ENCODE measurements at places on chromosomes 12 and 14. TPM values are rescaled to one million over a fixed set of nuclear protein-coding genes. Genes with fewer than 3 reads are reported as not detected.

Gene CSRP2
- polyA plus RNA-seq: 23.2 TPM

- DNase-seq: peak; percentile 65
Measured at GRCh38 chr12:120710031-120710804, at the start of gene UNC119B. Gene UNC119B, plus strand, starts transcription at chr12:120710458. Its CDS starts 17 bp downstream, at chr12:120710475.

DNA sequence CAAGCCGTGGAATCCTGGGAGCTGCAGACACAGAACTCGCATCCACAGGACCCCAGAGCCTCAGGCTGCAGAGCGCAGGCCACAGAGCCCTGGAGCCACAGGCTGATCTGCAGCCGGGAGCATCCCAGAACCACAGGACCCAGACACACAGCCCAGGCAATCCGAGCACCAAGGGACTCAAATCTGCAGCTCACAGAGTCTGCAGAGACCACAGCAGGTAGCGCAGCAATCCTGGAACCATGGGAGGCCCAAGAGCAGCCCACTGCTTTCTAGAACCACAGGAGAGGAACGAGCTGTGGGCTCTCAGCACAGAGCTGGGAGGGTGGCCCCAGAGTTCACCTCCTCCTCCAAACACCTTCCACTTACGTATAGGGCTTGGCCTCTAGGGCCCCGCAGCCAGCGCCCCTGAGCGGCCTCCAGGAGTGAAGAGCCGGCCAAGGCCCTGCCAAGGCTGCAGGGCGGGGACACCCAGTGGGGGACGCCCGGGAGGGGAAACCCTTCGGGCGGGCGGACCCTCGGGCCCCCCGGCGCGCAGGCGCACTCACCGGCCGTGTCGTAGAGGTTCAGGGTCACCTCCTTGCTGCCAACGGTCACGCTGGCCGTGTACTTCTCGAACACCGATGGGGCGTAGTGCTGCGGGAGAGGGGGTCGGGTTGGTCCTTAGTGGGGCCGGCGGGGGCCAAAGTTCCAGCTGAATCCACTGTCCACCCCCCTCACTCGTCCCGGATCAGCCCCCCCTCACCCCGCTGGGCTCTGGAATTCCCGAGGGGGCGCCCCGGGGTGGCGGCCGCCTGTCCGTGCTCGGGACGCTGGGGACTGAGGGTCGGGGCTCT is 665 bp downstream of the RHOF start:
- peak; percentile 89 for DNase-seq

GRCh38 chr14:79064214-79064613 is 894.0 kb downstream of the NRXN3 start:
- no peak for DNase-seq

DNA sequence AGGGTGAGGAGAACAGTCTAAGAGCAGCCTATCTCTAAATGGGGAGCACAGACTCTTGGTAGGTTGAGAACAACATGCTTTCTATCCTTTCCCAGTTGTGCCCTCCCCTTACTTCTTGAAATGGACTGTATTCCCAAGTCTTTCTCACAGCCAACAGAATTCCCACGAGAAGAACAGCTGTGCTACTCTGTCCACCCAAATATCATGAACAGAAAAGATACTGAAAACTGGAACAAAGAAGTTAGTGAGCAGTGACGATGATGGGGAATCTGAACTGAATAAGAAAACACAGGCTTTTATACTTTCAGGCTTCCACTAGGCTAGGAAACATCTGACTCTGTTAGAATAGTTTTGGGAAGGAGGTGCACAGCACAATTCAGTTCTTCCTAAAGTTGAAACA is 3.4 kb downstream of the NACA start:
- no peak for DNase-seq

GRCh38 chr14:99511421-99512109 is 30.4 kb downstream of the CCNK start:
- DNase-seq: no peak

Measured in left lung (tissue), 14 donors.